Vagina (tissue), 2 donors: ENCODE measurements at places on chromosomes 4 and X.

GRCh38 chr4:172584816-172585215, 583.8 kb upstream of the GALNT7 start:
- H3K4me1 ChIP-seq: no peaks in the 10 kb centered on the region
- no peak overlapping the region for H3K4me3 ChIP-seq
- no peak for DNase-seq

- no peak overlapping the region for H3K27ac ChIP-seq
- no peaks in the 10 kb centered on the region for H3K36me3 ChIP-seq
- no peak overlapping the region for H3K4me3 ChIP-seq
Measured at GRCh38 chrX:118480172-118480571, 15.4 kb upstream of the DOCK11 start.

DNA sequence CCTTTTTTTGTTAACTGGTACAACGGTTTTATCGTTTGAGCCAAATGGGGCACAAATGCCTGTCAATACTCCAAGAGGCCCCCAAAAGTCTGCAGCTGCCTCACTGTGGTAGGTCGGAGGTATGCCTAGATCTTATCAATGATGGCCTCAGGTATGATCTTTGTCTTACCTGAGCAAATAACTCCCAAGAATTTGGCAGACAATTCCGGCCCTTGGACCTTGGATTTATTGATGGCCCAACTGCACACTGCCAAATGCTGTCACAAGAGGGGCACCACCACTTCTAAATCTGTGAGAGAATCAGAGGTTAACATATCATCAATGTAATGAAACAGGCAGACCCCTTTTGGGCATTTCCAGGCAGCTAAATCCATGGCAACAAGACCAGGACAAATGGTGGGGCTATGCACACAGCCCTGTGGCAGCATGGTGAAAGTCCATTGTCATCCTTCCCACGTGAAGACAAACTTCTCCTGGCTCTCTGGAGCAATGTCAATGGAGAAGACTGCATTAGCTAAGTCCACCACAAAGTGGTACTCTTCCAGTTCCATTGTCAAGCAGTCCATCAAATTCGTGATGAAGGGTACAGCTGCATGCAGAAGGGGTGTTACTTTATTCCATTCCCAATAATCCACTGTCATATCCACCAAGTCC, 28.6 kb downstream of the CXCL13 start:
- DNase-seq: no peak
- no peak overlapping the region for H3K27ac ChIP-seq
- no peak overlapping the region for H3K4me3 ChIP-seq
- H3K27me3 ChIP-seq: no peaks in the 10 kb centered on the region
- H3K36me3 ChIP-seq: no peaks in the 10 kb centered on the region

- no peaks in the 10 kb centered on the region for H3K4me1 ChIP-seq
- no peaks in the 10 kb centered on the region for H3K27me3 ChIP-seq
- no peaks in the 10 kb centered on the region for H3K36me3 ChIP-seq
- no peak overlapping the region for H3K4me3 ChIP-seq
- H3K27ac ChIP-seq: no peak overlapping the region
Measured at GRCh38 chr4:80173401-80173800, 23.9 kb upstream of the PRDM8 start.

DNA sequence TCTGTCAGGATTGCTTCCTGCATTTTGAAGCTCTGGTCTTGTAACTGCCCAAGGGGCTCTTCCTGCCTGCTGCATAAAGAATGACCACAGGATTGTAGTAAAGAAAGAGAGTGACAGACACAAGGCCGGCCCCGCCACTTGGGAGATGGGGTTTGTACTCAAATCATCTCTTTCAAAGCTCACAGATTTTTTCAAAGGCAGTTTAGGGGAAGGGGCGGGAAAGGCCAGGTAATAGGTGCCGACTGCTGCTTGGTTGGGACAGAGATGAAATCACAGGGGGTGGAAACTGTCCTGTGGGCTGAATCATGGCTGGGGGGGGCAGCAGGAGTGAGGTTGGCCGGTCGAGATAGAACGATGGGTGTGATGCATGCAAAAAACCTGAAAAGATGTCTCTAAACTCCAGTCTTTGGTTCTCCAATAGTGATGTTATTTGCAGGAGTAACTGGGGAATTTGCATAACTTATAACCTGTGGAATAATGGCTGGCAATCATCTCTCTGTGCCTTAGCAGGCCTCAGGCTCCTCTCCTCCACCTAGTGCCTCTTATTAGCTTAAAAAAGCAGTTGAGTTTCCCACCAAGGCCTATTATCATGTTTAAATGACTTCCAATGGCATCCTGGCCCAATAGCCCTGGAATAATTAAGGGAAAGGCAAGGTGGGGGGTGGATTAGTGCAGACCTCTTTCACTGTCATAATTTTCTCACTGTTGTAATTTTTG, 778.4 kb upstream of the FRG1 start:
- no peak for DNase-seq
- no peak overlapping the region for H3K27ac ChIP-seq
- H3K36me3 ChIP-seq: no peaks in the 10 kb centered on the region
- no peaks in the 10 kb centered on the region for H3K4me1 ChIP-seq

GRCh38 chrX:29225670-29226069, 638.4 kb downstream of the IL1RAPL1 start:
- no peak for DNase-seq
- H3K36me3 ChIP-seq: no peaks in the 10 kb centered on the region
- no peaks in the 10 kb centered on the region for H3K27me3 ChIP-seq
- H3K4me1 ChIP-seq: no peaks in the 10 kb centered on the region

DNA sequence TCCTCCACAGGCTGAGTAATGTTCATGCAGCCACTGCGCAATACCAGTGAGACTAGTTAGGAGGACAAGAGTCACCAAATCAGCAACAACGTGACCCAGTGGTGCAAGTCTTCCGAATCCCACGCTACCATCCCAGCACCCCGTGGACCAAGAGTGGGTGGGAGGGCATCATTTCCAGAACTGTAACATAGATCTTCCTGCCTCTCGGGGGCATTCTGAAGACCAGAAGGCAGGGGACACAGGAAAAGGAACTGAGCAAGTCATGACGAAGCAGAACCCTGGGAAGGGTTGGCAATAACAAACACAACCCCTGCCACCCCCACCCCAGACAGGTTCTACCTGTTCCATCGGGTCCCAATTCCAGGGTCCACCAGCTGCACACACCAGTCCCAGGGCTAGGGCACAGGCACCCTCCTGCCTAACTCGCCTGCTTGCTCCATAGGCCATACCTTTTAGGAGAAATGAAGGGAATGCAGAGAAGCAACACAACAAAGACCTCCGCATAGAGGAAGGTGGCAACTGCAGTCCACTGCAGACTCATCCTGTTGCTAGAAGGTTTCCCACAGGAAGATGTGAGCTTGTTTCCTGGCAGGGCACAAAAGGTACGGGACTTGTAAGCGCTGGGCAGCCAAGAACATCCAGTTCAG, 1.4 kb downstream of the BCAP31 start:
- peaks cover 47% of the 10 kb centered on the region for H3K4me1 ChIP-seq
- H3K36me3 ChIP-seq: peaks cover 16% of the 10 kb centered on the region
- H3K4me3 ChIP-seq: peak overlapping the region; percentile 59
- DNase-seq: no peak

GRCh38 chr4:146214238-146214637, at the start of gene REELD1:
TSS of gene REELD1 (plus strand) at chr4:146214538. CDS start at chr4:146216953, 2,415 bp downstream.
- no peaks in the 10 kb centered on the region for H3K27me3 ChIP-seq
- H3K27ac ChIP-seq: no peak within 1 kb of the TSS
- DNase-seq: no peak

DNA sequence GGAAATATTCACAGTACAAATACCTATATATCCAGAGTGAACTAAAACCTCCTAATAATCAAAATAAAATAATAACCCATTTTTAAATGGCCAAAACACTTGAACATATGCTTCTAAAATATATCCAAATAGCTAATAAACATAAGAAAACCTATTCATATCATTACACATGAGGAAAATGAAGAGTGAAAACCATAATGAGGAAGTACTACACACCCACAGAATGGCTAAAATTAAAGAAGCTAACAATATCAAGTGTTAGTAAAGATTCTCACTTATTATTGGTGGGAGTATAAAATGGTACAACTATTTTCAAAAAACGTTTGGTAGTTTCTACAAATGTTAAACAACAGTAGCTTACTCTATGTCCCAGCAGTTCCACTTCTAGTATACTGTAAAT, 92.1 kb downstream of the KLHL13 start:
- no peak for DNase-seq
- no peak overlapping the region for H3K27ac ChIP-seq
- no peak overlapping the region for H3K4me3 ChIP-seq
- H3K4me1 ChIP-seq: no peaks in the 10 kb centered on the region

GRCh38 chr4:125620066-125620860, 305.5 kb downstream of the FAT4 start:
- H3K4me3 ChIP-seq: no peak overlapping the region
- H3K4me1 ChIP-seq: no peaks in the 10 kb centered on the region
- no peak for DNase-seq
- H3K36me3 ChIP-seq: no peaks in the 10 kb centered on the region
- H3K27ac ChIP-seq: no peak overlapping the region
- no peaks in the 10 kb centered on the region for H3K27me3 ChIP-seq
